Hematopoietic multipotent progenitor cell treated with erythropoietin and hydrocortisone succinate and interleukin-3 and kit ligand, for 4 days (in vitro differentiated cells): ENCODE measurements at places on chromosomes 11 and 22.
A peak's percentile ranks its signal among the peaks of the same experiment; 100 is the strongest.

DNA sequence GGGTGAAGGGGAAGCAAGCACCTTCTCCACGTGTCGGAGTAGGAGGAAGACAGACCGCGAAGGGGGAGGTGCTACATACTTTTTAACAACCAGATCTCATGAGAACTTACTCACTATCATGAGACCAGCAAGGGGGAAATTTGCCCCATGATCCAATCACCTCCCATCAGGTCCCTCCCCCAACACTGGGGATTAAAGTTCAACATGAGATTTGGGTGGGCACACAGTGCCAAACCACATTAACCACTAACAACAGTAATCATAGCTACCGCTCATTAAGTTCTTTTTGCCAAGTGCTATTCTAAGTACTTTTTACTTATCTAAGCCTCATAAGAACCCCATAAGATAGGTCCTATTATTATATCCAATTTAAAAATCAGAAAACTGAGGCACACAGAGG lies 450.5 kb upstream of the DDI1 start:
- peak; percentile 5 for DNase-seq

- peak; percentile 87 for DNase-seq
Measured at GRCh38 chr11:95923728-95924413, at the start of gene MTMR2. TSS of gene MTMR2 (minus strand) at chr11:95924107. CDS start at chr11:95923954, 153 bp downstream.

GRCh38 chr22:26398741-26399153 lies 30.3 kb upstream of the ASPHD2 start:
- peak; percentile 82 for DNase-seq

DNA sequence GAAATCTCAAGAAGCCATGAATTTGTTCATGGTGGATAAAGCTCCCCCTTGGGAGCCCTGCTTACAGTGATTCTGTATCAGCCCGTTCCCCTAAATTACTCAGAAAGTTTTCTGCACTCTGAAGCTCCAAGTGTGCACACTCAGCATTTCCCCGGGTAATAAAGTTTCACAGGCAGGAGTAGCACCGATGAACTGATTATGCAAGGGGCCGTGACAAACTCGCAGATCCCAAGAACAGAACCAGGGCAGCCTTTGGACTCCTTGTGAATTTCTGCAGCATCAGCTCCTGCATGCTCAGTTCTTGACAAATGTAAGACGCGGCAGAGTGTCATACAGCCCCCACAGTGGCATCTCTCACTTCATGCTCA lies 73.5 kb downstream of the COMMD9 start:
- no peak for DNase-seq

DNA sequence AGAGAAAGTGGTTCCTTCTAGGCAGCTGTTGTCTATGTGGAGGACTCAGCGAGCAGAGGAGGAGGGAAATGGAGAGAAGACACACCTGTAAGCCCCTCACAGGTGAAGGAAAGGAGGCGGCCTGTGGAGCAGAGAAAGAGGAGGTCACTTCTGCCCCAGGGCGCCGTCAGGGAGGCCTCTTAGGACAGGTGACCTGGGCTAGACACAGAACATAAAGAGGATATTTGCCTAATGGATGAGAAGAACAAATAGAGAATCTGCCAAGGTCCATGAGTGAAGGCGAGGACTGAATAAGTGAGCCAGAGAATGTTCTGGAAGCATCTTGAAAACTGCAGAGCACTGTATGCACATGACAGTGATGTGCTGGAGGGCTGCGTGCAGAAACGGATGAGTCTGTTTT lies 2.2 kb upstream of the SCUBE1 start:
- DNase-seq: no peak

DNA sequence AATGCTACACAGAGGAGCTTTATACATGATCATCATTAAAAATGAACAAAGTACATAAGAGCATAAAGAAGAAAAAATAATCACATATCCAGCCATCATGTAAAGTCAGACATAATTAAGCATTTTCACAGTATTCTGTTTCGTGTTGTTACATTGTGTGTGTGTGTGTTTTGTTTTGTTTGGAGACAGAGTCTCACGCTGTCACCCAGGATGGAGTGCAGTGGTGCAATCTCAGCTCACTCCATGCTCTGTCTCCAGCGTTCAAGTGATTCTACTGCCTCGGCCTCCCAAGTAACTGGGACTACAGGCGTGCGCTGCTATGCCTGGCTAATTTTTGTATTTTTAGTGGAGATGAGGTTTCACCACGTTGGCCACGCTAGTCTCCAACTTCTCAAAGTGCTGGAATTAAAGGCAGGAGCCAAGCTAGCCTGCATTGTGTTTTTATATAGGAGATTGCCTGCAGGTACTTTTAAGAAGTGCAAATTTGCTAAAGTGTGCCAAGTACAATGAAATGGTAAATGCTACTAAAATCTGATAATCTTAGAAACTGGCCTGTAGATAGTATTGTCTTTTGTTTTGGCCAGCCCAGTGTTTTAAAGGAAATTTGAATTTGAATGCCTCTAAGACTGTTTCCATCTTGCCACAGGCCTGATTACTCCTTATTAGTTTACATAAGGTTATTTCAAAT lies 7.8 kb downstream of the CTSC start:
- no peak for DNase-seq
